Uterus (tissue), 4 donors: ENCODE measurements at places on chromosomes 2 and 18. TPM values are rescaled to one million over a fixed set of nuclear protein-coding genes. Genes with fewer than 3 reads are reported as not detected.

GKN2 gene
- not detected for total RNA-seq

SLC25A52 gene
- total RNA-seq, result not detected

ANKRD39 gene
- total RNA-seq, result 162 TPM

MATN3 gene
- 1.3 TPM for total RNA-seq

MAP2 gene
- 4.9 TPM for total RNA-seq

MERTK gene
- 30.3 TPM for total RNA-seq

GRCh38 chr18:5107988-5108387 lies 89.1 kb downstream of the AKAIN1 start:
- DNase-seq, result no peak

DNA sequence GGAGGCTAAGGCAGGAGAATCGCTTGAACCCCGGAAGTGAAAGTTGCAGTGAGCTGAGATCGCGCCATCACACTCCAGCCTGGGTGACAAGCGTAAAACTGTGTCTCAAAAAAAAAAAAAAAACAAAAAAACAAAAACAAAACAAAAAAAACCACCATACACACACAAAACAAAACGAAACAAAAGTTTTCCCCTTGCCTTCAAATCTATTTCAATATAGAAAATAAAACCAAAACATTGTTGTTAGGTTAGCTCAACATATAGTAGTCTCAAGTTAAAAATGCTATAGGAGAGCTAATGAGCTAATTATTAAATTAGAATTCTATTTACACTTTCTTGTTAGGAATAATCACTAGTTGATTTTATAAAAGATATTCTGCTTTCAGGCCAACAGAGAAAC lies 43.3 kb downstream of the FBXO11 start:
- no peak for DNase-seq

DNA sequence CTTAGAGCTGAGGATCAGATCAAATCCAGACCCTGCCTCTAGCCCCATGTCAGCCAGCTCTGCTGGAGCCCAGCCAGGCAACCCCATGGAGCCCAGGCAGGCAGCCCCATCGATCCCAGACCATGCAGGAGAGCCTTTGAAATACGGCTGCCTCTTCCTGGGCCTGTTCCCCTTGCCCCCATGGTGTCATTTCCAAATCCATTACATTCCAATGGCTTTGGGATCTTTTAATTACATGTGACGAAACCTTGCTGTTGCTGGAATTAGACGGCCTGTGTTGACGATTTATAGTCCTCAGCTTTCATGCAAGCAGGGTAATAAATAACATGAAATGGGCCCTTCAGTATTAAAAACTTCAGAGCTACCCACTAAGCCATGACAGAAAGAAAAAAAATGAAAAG lies 75.8 kb upstream of the SLC14A2 start:
- DNase-seq, result no peak

DNA sequence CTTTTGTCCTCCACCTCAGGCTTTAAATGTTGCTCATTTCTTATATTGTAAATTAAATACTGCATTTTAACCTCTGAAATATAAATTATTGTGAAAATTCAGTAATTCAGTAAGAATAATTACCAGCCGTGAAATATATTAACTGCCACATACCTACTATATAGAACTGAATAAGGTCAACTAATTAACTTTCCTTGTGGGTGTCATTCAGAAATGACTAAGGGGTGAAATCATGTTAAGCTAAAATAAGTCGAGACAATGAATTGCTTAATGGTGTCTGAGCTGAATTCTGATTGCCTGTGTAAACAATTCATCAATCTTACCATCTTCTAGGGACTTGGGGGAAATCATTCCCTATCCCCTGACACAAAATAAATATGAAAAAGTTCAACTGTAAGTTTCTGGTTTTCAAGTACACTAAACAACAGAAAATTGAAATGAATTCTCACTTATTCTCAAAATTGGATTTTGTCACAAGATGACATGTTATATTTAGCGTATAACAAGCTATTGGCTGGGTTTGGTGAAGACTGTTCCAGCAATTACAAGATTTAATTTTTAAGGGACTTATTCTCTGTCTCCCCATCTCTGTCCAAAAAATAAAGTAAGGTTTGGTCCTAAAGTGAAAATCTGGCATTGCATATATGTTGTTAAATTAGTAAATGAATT lies 255.1 kb downstream of the METTL4 start:
- DNase-seq, result no peak

DNA sequence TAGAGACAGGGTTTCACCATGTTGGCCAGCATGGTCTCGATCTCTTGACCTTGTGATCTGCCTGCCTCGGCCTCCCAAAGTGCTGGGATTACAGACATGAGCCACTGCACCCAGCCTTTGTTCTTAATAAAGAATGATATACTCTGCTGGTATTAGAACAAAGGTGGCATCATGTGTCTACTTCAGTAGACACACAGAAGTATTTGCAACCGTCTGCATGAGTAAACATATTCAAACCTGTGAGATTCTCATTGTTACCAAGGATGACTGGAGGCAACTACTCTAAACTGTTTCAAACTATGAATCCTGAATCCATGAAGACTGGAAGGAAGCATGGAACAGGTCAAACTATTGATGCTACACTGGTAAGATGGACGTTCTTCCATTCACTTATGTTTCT lies 32.1 kb downstream of the MBD2 start:
- DNase-seq, result no peak

GRCh38 chr2:122300758-122301157 lies 545.3 kb downstream of the TSN start:
- DNase-seq, result no peak

DNA sequence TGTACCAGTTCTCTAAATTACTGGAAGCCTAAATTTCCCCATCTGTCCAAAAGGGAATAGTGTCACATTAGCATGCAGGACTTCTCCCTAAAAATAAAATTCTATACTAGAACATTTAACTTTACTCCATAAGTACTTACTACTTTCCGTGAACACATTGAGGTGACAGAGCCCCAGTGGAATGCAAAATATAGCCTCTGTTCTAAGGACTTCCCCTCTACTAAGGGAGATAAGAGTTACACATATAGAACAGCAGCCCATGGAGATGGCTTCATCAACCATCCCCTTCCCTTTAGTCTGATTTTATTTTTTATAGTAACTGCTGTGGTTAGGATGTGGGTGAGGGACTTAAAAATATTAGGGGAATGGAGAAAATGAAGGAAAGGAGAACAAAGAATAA lies 68.9 kb upstream of the STPG4 start:
- DNase-seq, result no peak

GRCh38 chr2:105567996-105568494 lies 169.2 kb upstream of the FHL2 start:
- no peak for DNase-seq

GRCh38 chr2:103174711-103175110 lies 412.9 kb downstream of the TMEM182 start:
- no peak for DNase-seq

- no peak for DNase-seq
Measured at GRCh38 chr2:130814931-130815680, 21.6 kb upstream of the ARHGEF4 start.

- DNase-seq, result no peak
Measured at GRCh38 chr2:138432971-138433370, 68.6 kb upstream of the SPOPL start.

GRCh38 chr2:9331704-9332103 lies 91.6 kb downstream of the ITGB1BP1 start:
- DNase-seq, result no peak

- no peak for DNase-seq
Measured at GRCh38 chr2:53751728-53752127, 15.9 kb upstream of the CHAC2 start.

- no peak for DNase-seq
Measured at GRCh38 chr18:60646725-60647124, 274.1 kb upstream of the MC4R start.

GRCh38 chr2:207283356-207283755 lies 117.6 kb upstream of the KLF7 start:
- DNase-seq, result no peak

- DNase-seq, result no peak
Measured at GRCh38 chr2:124145982-124146381, 120.9 kb downstream of the CNTNAP5 start.

DNA sequence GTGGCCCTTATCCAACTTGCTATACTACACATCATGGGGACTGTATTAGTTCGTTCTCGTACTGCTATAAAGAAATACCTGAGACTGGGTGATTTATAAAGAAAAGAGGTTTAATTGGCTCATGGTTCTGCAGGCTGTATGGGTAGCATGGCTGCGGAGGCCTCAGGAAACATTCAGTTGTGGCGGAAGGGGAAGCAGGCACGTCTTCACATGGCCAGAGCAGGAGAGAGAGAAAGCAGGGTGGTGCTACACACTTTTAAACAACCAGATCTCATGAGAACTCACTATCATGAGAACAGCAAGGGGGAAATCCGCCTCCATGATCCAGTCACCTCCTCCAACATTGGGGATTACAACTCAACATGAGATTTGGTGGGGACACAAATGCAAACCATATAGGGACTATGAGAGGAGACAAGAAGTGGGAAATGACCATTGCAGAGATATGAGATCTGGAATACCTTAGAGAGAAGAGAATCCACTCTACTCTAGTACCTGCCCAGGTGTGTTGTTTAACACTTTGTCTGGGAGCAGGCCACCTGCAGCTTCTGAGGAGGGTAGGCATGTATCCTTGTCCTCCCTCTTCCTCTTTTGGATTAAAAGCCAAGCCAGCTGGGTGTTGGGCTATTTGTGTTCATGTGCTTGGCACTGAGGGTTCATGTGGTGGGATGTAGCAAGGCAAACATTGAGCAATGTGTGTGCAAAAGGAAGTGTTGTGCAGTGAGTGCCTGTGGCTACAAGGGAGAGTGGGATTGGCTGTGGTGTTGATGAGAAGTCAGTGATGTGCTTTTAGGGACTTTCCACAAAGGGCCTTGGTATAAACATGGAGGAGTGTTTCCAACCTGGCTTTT lies 22.8 kb downstream of the TTLL4 start:
- DNase-seq, result no peak

DNA sequence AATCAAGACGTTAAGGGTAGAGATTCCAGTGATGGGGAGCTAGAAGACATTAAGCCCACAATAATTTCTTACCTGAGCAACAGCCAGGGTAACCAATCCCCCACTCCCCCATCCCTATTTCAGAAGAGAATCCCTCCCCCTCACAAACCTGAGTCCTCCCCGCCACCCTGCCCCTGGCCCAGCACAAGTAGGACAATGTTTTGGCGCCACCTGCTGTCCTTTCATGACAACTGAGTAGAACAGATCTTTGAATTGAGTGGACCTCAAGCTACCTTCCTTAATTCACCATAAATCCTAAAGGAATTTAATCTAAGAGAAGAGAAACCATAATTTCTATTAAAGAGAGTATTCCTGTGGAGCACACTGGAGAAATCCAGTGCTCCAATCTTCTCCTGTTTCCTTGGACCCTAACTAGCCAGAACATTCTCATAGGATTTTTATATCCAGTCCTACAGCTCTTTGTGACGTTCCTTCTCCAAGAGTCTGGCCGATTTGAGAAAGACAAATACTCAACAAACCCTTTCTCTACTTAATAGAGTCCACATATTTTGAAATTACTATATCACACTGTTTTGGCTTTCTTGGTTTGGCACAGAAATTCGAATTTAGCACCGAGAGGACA lies 41.1 kb downstream of the NHEJ1 start:
- peak; percentile 45 for DNase-seq
